ENCODE measurements at places on chromosomes 3 and 15.

- no peak for DNase-seq
These were observed 29.9 kb downstream of the ATP13A5 start for GRCh38 chr3:193348686-193349085.

DNA sequence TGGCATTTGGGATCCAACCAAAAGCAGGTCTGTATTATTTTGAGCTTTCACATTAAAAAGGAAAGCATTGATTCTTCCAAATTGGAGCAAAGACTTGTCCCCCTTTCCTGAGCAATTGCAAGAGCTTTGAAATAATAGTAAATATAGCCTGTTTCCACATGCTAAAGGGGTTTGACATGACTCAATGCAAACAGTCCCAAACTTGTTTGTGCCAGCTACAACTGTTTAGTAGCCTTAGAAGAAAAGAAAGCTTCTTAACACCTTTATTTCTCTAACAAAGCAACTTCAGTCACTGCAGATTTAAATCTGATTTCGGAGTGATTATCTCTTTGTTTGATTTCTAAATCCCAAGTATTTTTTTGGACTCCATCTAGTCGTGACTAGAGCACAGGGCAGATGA lies 180.2 kb downstream of the SEMA6D start:
- no peak for DNase-seq

DNA sequence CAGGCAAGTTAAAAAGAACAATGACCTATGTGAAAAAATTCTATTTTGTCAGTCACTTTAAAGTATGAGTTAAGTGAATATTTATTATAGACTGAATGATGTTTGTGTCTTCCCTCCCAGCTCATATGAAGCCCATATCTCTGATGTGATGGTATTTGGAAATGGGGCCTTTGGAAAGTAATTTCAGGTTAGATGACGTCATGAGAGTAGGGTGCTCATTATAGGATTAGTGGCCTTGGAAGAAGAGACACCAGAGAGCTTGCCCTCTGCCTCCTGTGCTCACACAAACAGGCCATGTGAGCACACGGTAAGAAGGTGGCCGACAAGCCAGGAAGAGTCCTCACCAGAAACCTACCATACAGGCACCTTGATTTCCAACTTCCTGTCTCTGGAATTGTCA lies 138.8 kb upstream of the TNIK start:
- no peak for DNase-seq

DNA sequence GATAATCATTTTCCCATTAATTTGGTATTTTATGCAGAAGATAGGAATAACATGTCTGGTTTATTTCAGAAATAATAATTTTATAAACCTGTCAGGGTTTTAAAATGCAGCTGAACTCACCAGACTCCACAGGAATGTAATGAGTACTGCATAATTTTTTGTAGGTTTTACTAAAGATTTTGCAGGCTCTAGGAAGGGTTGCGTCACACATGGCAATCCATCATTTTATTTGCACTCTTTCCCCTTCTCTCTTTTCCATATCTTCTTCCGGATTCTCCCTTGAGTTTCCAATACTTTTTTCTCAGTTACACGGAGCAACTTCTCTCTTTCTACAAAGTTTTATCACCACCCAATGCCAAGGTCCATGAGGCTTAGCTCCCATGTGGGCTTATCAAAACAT lies 234.7 kb downstream of the NFKBIZ start:
- DNase-seq, result no peak

DNA sequence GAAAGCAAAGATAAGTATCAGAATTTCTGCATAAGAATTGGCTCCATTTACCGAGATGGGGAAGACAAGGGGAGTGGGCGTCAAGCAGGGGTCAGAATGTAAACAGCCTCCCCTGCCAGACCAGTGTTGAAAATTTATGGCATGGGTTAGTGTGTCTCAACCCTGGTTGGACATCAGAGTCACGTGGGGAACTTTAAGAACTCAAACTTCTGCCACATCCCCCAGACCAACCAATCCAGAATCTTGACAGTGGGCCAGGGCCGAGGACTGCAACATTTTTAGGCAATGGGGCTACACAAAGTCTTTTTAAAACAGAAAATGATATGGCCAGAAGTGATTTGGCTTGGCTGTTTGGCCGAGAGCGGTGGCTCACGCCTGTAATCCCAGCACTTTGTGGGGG lies 14.3 kb upstream of the MASP1 start:
- no peak for DNase-seq
